ENCODE measurements at places on chromosomes 1 and 21. TPM values are rescaled to one million over a fixed set of nuclear protein-coding genes. Genes with fewer than 3 reads are reported as not detected.

Gene ERICH3
- total RNA-seq = 1.9 TPM

- DNase-seq = no peak
Measured at GRCh38 chr1:53442299-53442698, 16.9 kb upstream of the DMRTB1 start.

DNA sequence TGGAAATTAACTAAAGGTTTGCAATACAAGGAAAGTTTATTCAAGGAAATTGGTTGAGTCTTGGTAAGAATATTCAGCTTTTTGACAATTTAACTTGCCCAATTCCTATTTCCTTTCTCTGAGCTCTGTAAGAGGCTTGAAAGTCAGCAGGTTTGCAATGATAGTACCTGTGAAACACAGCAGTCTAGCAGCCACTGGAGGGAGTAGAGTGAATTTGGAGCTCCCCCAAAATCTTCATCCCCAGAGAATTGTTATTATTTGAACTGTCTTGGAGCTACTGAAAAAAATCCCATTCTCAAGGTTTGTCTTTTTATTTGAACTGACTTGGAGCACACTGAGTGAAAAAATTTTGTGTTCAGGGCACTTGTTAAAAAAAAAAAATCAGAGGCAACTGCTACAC is 654.2 kb upstream of the PKN2 start:
- no peak for DNase-seq

DNA sequence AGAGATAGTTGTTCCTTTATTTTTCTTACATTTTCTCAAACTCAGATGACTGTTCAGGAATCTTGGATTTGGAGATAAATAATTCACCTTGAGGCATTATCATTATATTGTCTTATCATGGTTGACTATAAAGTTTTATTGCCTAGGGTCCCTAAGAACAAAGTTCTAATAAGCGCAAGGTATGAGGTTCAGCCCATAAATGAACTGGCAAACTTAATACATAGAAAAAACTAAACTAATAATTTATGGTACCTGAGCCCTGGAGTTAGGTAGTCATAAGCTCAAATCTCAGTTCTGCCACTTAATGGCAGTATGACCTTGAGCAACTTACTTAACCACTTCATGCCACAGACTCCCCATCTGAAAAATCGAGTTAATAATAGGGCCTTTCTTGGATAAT is 334.0 kb upstream of the PBX1 start:
- DNase-seq = no peak

DNA sequence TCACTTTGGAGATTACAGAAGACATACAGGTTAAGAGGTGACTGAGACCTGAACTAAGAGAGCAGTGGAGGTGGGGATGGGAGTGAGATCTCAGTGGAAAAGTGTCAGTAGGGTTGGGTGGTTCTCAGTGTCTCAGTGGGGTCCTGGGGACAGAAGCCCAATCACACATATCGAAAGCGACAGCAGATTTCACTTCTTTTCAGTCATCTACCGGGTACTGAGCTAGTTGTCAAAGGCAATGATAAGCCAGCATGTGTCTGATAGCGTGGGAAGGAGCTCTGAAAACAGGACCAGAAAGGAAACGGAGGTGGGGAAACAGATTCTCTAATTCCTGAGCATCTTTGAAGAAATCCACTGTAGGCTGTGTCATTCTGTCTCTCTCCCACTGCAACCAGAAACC is 59.5 kb downstream of the RHOU start:
- no peak for DNase-seq
